ENCODE measurements at places on chromosomes 7 and 10.

GRCh38 chr10:84469470-84469869, 141.1 kb downstream of the CCSER2 start:
- no peak for DNase-seq

DNA sequence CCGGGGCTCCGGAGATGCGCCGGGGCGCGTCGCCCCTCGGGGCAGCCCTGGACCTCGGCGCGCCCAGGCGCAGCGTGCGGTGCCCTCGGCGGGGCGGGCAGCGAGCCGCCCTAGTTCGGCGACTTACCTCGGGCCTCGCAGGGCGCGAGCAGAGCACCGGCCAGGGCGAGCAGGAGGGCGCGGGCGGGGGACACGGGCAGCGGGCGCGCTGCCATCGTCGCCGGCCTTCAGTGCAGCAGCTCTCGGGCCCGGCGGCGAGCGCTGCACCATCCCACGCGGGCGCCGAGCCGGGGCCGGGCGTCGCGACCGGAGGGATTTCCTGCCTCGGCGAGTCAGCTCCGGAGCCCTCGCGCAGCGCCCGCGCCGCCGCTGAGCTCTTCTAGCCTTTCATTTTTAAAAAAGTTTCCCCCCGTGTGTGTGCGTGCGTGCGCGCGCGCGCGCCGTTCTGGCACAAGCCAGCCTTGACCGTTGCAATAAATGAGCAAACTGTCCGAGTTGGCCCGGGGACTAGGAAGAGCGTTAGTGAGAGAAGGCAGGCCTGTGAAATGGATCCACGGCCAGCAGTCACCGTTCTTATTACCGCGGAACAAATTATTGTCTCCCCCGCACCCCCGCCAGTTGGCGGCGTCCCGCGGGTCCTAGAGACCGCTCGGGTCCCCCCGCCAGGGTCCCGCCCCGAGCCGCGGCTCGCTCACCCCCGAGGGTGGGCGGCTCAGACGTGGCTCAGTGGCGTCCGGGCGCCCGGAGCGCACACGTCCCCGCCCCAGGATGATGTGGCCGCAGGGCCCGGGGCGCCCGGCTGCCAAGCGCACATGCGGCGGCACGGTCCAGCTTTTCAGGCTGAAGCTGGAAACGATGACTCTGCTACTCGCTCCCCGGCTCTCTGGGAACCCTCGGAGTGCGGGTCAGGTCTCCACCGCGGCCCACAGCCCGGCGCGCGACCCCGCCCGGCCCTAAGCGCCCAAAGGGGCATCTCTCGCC, at the start of gene ADAM12:
Gene ADAM12, minus strand, starts transcription at position 547 of the 981 bp plus-strand sequence. Its CDS starts 332 bp downstream, at position 215.
- DNase-seq = no peak

- no peak for DNase-seq
These were observed 118.6 kb upstream of the CARD11 start for GRCh38 chr7:3162289-3162688.

GRCh38 chr10:86048973-86049372, 317.6 kb downstream of the GRID1 start:
- no peak for DNase-seq

DNA sequence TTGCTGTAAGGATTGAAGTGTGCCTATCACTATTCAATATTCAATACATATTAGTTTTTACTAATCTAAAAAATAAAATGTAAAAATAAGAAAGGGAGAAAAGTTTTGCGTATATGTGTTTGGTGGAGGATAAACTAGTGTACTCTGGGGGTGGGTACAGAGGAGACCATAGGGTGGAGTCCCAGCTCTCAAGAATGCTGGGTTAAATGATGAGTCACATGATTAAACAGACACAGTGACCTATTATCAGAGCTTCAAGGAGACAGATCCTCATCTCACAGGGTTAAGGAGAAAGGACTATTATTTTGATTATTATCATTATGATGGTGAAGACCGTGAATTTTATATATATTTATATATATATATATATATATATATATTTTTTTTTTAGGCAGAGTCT, 77.5 kb downstream of the AFAP1L2 start:
- no peak for DNase-seq

DNA sequence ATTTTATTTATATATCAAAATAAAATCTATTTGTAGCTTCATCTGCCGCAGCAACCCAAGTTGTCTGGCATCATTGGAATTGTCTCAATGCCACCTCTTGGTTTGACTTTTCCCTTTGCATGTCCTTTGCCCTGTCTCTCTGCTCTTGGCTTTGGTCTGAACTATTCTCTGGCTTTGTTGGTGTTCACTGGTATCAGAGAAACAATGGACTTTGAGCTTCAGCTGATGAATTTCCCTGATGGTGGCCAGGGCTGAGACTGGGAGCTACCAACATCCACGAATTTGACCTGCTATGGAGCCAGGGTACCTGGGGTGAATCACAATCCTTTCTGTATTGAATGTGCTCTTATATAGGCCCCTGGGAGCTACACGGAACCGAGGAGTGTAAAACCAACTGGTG, 311.7 kb upstream of the KIAA1217 start:
- no peak for DNase-seq

GRCh38 chr10:83193026-83193425, 946.3 kb upstream of the GHITM start:
- no peak for DNase-seq

Data from AG09319 (cell line).